ENCODE measurements at places on chromosomes 12 and 14.

DNA sequence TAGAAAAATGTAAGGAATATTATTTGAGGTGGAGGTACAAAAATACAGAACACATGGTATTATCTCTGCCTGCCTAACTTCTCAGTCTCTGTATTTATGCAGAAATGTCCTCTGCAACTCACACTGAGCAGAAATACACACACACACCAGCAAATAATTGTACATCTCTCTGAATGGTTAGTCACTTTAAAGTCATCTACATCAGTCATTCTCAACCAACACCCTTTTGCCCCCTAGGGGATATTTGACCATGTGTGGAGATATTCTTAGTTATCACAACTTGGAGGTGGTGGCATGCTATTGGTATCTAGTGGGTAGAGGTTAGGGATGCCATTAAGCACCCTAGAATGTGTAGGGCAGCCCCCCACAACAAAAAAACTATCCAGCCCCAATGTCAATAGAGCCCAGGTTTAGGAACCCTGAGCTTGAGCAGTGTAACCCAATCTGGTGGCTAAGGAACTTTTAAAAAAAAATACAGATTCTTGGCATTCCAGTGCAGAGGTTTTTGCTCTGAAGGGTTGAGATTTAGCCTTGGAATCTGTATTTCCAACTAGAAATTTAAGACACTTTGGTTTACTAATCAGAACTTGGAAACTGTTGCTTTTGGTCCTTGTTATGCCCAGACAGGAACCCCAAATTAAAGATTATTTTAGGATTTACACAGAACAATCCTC lies 183.8 kb downstream of the TBX5 start:
- no peak for DNase-seq

GRCh38 chr12:95790033-95790916 lies at the start of gene NTN4:
Gene NTN4 (minus strand): TSS chr12:95790764. CDS start chr12:95790309, 455 bp downstream.
- peak; percentile 16 for DNase-seq

GRCh38 chr12:120455302-120455701 lies 9.1 kb downstream of the GATC start:
- no peak for DNase-seq

GRCh38 chr12:91781114-91781513 lies 364.5 kb downstream of the BTG1 start:
- DNase-seq: no peak

GRCh38 chr12:131135311-131135785 lies 181.6 kb downstream of the ADGRD1 start:
- no peak for DNase-seq

Measured in anterior cingulate cortex (tissue), 58 donors.